ENCODE measurements at places on chromosomes 3 and 15.

DNA sequence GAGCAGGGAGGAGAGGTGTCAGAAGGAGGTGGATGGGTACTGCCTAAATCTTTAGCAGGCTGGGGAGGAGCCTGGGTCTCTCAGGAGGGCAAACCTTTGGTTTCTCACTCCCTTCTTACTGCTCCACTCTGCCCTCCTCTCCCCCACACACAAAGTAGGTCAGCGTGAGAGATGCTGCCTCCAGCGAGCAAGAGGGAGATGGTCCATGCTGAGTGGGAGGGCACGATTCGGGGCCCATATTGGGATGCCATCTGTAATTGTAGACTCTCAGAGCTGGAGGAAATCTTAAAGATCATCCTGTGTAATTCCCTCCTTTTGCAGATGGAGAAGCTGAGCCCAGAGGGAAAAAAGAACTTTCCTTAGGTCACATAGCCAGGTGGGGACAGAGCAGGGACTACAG lies 34.2 kb upstream of the SYN2 start:
- DNase-seq, result no peak

DNA sequence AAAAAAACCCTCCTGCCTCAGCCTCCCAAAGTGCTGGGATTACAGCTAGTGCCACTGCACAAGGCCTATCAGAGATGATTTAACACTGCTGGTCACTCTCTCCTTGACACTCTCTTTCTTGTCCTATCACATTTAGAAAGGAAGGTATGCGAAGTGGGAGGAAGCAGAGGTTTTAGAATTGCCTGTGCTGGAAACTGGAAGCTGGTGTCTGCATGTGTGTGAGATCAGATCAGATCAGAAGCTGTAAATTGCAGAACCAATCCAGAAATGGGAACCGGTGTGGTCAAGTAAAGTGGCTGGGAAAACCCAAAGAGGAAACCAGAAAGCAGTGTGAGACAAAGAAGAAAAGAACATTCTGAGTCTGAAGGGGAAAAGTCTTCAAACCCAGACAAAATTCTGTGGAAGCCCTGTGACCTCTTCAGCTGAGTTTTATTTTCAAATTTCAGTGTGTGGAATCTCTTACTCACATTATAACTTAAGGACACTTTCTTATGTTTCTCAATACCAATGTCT lies 2.8 kb downstream of the EFHB start:
- no peak for DNase-seq

- DNase-seq, result no peak
Observed at GRCh38 chr15:69484837-69485236, 32.2 kb downstream of the RPLP1 start.

- no peak for DNase-seq
Observed at GRCh38 chr3:188471723-188472122, 317.8 kb downstream of the LPP start.

- DNase-seq, result no peak
Observed at GRCh38 chr15:78651007-78651406, 10.0 kb upstream of the CHRNB4 start.

GRCh38 chr3:105823149-105823867 lies 45.5 kb downstream of the CBLB start:
- no peak for DNase-seq

DNA sequence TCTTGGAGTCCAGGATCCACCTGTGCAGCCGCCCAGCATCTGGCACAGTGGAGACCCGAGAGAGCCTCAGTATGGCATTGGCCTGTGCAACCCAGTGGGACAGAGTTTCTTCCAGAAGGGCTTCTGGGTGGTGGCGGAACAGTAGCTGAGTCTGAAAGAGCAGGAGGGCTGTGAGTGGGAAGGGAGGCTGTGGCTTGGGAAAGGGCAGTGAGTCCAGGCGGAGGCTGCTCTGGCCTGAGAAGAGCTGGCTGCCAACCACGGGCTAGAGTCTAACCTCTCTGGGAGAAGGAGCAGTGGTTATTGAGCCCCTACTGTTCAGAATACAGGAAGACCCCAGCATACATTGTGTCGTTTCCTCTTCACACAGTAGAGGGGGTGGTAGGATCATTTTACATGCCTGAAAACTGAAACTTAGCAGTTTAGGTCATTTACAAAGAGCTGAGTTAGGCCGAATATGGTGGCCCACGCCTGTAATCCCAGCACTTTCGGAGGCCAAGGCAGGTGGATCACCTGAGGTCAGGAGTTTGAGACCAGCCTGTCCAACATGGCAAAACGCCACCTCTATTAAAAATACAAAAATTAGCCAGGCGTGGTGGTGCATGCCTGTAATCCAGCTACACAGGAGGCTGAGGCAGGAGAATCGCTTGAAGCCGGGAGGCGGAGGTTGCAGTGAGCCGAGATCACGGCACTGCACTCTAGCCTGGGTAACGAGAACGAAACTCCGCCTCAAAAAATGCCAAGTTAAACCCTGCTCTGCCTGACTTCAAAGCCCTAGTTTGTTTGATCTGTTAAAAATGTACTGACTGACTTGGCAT lies 3.2 kb downstream of the AEN start:
- no peak for DNase-seq

DNA sequence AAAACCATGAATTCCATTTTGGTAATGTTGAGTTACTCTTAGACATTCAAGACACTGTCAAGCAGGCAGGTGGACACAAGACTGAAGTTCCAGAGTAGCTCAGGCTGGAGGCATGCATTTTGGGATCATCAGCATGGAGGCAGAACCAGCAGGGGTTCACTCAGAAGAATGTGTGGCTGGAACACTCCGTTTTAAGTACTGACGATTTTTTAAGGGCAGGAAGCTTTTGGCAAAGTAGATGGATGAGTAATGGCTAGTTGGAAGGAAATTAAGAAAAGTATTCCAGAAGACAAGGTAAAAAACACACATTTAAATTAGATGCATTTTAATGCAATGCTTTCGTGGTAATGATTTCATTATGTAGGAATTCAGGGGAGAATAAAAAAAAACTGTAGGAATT lies 420.4 kb downstream of the ROBO2 start:
- no peak for DNase-seq

- DNase-seq, result no peak
Observed at GRCh38 chr15:77720173-77720572, 87.5 kb upstream of the LINGO1 start.

DNA sequence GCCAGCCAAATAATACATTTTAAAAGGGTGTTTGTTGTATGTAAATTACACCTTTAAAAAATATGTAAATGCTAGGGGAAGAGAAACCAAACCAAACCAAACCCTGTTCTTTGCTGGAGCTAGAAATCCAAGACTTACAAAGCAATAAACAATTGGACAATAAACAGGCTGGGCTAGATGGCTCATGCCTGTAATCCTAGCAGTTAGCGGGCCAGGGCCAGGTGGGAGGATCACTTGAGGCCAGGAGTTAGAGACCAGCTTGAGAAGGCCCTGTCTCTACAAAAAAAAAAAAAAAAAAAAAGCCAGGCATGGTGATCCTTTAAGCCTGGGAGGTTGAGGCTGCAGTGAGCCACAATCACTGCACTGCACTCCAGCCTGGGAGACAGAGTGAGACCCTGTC lies 12.5 kb downstream of the STOML1 start:
- no peak for DNase-seq

- no peak for DNase-seq
Observed at GRCh38 chr3:87173776-87174175, 53.3 kb upstream of the CHMP2B start.

GRCh38 chr15:79397269-79397910 lies 34.7 kb upstream of the MINAR1 start:
- DNase-seq, result no peak

DNA sequence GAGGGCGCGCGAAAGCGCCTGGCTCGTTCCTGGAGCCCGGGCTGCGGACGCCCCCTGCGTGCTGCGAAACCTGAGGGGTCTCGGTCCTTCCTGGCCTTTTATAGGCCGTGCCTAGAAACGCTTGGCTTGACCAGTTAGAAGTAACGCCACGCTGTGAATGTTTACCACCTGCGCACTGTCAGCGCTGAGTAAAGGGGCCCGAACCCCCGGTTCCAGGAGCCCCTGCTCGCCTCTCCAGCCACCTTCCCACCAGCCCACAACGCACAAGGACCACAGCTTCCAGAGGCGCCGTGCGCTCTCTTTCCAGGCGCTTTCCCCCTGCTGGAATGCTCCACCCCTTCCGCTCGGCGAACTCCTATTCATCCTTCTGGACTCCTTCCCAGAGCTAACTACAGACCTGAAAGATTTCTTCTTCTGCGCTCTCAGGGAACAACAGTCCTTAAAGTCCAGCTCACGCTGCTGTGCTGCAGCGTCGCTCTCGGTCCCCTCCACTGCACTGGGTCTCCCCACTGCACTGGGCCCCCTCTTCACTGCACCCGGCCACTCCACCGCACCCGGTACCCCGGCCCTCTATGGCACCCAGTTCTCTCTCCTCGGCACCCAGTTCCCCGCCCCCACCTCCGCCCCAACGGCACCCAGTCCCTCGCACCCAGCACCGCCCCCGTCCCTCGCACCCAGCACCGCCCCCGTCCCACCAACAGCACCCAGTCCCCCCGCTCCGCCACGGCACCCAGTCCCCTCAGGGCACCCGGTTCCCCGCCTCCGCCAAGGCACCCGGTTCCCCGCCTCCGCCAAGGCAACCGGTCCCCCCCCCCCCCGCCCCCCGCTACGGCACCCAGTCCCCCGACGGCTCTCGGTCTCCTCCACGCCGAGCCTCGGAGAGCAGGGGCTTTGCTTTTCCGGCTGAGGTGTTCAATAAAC lies 69.8 kb downstream of the SQOR start:
- peak; percentile 35 for DNase-seq

- peak; percentile 87 for DNase-seq
Observed at GRCh38 chr3:195863121-195864061, 45.0 kb downstream of the TNK2 start.

GRCh38 chr3:131972550-131972949 lies 62.3 kb downstream of the CPNE4 start:
- DNase-seq, result no peak

DNA sequence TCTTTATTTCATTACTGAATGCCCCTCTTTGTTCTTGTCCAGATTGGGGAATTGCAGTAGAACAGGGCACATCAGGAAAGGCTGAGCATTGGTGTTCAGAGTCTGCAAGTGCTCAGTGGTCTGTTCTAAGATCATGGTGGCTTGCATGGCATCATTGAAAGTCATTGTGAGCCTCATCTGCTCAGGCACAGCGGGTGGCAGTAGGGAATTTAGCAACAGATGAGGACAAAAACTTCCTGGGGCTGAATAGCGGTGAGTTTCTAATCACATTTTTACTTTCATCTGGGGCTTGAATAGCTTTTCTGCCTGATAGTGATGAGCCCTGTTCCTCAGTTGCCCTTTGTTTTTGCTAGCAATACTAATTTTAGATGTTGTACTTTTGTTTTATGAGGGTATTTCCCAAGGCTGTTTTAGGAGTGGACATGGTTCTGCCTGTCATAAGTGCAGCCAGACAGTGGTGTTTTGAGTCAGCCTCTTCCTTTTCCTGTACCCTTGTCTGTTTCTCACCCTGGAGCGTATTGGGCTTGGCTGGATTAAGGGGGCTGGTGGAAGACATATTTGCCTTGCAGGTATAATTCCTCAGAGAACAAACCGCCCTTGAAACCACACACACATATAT lies 127.2 kb upstream of the IL12A start:
- no peak for DNase-seq
